ENCODE measurements at places on chromosomes 16 and 17.

DNA sequence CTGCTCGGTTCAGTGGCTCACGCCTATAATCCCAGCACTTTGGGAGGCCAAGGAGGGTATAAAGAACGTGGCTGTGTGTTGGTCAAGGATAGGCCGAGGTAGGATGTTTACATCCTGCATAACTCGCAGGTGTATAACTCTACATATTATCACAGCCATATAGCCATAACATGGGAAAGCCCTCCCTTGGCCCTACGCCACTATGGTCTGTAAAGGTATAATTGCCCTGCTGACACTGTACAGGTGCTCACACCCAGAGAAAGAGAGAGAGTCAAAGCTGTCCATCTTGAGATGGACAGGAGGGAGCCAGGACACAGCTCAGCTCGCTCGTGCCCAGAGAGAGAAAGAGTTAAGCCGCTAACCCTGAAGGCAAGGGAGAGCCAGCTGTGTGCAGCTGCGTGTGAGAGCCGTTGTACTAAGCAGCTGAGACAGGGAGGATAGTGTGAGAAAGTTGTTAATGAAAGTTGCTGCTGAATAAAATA lies 30.4 kb upstream of the DHX8 start:
- DNase-seq = no peak

- DNase-seq = no peak
Measured at GRCh38 chr17:35041390-35041789, 22.1 kb downstream of the RFFL start.

- DNase-seq = no peak
Measured at GRCh38 chr16:88329726-88330700, 52.7 kb upstream of the ZNF469 start.

- no peak for DNase-seq
Measured at GRCh38 chr17:71234349-71234748, 886.5 kb upstream of the SOX9 start.

Data from NCI-H1092 treated with DMSO at 0.1 percent for 48 hours (cell line).